ENCODE measurements at places on chromosomes 16 and 17.

GRCh38 chr16:66378741-66379570 lies 12.5 kb downstream of the CDH5 start:
- DNase-seq = no peak

- DNase-seq = no peak
These were observed 18.1 kb upstream of the BAHCC1 start for GRCh38 chr17:81376946-81377714.

DNA sequence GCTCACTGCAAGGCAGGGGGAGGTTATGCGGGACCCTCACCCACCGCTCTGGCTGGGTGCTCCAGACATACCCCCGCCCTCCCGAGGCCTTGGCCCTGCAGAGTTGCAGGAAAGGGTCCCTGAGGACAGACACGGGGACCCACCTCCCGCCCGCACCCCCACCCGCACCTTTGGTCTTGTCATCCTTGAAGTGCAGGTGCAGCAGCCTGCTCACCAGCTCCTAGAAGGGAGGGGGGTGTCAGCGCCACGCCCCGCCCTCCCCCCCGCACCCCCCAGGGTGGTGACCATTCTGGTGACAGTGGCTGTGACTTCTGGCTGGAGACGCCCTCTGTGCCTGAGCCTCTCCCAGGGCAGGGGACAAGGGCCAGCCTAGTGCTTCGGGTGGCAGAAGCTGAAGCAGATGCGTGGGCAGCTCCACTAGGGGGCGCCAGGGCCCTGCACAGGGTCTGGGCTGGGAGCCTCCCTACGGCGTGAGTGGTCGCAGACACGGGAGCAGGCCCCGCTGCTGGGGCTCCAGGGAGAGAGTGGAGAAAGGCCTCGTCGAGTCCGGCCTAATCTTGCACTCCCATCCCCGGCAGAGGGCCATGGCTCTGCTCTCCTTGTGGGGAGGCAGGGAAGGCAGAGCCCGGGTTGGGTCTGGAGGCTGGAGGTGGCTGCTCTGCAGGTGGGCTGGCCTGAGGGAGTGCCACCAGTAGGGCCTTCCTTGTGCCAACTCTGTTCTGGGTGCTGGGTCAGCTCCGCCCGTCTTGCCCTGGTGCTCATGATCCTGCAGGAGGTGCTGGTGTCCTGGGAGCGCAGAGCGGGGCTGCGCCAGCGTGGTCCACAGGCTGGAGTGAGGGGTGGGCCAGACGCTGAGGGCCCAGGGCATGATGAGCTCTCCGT lies 2.7 kb downstream of the CENPX start:
- no peak for DNase-seq

GRCh38 chr16:1745900-1746692 lies 25.2 kb downstream of the NME3 start:
- DNase-seq = no peak

DNA sequence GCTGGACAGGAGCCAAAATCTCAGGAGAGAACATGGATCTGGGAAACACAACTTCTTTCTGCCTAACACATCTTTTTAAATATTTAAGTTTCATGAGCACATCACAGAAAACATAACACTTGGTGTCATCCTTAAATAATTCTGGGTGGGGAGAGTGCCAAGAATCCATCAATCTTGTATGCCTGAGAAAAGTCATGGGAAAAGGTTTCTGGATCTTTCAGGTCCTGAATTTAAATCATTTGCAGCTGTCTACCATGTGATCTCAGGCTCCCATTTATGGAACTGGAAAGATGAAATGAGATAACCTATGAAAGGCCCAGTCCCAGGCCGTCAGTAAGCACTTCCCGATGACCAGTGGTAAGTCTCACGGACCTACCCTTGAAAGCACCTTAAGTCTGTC lies 15.1 kb downstream of the CDH11 start:
- no peak for DNase-seq

DNA sequence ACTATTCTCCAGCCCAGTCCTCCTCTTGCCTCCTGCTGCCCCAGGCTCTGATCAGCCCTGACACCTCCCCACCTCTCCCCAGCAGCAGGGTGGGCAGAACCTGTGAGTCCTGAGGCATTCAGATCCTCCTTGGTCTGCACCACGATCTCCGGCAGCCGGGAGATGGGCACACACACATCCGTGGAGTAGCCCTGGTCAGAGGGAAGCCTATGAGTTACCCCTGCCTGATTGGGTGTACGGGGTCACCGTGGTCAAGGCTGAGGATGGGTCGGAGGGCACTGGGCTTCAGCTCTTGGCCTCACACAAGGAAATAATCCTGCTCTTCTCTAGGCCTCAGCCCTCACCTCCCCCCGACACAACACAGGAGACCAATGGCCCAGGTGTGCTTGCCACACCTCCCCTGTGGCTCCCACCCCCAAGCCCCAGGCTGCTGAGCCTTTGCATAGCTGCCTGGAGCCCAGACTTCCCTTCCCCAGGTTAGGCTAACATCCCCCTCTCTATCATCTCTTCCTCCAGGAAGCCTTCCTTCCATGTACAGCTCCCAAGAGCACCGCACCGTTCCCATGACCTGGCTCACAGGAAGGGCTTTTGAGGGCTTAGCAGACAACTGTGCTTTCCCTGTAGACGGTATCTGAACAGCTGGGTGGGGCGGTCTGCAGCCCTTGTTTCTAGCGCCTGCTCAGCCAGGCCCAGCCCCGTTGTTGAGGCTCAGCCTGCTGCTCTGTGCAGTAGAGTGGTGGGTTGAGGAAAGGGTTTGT lies 3.7 kb downstream of the LDHD start:
- DNase-seq = no peak

GRCh38 chr16:1470481-1471251 lies 4.2 kb downstream of the CLCN7 start:
- DNase-seq = no peak

GRCh38 chr16:16149710-16150116 lies 73.6 kb downstream of the ABCC6 start:
- no peak for DNase-seq

GRCh38 chr17:57808882-57809281 lies 41.0 kb downstream of the MRPS23 start:
- DNase-seq = no peak

GRCh38 chr17:7538891-7539545 lies 9.8 kb upstream of the TNFSF12 start:
- no peak for DNase-seq

GRCh38 chr17:48577946-48578615 lies at the start of gene HOXB4:
Gene HOXB4, minus strand, starts transcription at chr17:48578350. Its CDS starts 31 bp downstream, at chr17:48578319.
- DNase-seq = no peak

DNA sequence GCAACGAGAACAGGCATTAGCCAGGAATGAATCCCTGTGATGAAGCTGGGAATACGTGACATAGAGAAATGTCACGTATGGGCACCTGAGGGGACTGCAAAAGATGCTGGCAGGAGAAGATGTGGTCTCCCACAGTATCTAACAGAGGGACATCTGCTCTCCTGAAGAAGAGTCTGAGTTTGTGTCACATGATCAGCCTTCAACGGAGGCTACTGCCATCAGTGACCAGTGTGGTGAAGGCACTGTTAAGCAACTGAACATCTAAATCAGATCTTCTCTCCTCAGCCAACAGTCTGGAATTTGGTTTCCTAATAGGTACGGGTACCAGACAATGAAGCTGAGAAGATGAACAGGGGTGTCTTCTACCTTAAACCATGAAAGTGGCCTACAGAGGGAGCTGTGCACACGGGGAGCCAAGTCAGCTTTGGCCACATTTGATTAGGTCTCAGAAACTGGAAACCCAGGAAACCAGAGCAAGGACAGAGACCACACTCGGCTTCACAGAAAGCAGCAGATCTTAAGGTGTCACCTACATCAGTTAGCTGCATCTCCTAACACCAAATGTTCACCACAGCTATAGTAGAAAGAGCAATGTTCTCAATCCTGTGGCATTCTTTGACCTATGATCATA lies 41.8 kb downstream of the BRD7 start:
- DNase-seq = no peak

DNA sequence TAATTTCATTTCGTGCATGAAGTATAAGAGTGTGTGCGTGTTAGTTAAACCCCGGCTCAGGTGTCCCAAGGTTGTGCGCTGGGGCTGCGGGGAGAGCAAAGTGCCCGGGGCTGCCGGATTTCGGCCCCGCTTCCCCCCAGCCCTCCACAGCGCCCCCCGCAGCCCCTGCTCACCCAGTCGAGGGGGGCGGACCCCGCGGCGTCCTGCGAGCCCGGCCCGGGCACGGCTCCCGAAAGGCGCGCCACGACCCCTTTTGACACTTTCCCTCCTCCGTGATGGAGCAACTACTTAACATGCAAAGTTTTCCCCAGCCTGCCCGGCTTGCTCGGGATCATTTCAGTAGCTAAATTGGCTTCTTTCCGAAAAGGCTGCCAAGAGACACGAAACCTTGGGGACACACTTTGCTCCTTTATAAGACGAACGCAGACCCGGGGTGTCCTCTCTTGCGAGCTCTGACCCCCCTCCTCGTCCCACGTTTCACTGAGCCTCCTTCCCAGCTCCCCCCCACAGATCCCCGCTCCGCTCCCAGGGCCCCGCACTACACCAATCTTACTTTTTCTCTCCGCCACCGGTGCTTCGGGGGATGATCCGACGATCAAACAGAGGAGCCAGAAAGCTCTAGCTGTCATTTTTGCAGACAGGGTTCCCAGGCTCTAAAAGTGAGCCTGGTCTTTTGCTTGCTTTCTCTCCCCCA lies 552 bp downstream of the C17orf58 start:
- peak; percentile 57 for DNase-seq

DNA sequence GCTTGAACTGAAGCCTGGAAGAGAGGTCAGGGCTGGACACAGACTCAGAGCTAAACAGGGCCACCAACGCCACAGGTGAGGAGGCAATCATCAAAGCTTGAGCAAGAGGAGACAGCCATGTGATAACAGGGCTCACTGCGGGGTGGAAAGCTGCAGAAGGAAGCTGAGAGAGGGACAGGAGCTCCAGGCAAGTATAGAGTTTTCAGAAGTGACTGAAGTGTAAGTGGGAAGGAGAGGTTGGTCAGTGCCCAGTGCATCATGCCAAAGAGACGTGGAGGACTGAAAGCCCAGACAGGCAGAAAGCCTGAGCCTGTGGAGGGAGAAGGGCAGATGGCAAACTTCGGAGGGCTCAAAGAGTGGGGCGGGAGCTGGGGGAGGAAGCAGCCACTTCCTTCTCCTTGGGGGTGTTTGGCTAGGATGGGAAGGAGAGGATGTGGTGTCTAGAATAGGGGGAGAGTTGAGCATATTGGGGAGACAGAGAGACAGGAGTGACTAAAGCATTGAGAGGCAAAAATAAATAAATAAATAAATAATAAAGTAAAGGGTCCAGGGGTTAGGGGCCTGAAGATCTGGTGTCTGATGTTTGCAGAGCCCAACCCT lies 2.6 kb downstream of the KIFC3 start:
- no peak for DNase-seq

- DNase-seq = no peak
These were observed 234.4 kb upstream of the PMFBP1 start for GRCh38 chr16:72406390-72406789.

- peak; percentile 30 for DNase-seq
These were observed 656 bp upstream of the GEMIN4 start for GRCh38 chr17:752620-753219.

DNA sequence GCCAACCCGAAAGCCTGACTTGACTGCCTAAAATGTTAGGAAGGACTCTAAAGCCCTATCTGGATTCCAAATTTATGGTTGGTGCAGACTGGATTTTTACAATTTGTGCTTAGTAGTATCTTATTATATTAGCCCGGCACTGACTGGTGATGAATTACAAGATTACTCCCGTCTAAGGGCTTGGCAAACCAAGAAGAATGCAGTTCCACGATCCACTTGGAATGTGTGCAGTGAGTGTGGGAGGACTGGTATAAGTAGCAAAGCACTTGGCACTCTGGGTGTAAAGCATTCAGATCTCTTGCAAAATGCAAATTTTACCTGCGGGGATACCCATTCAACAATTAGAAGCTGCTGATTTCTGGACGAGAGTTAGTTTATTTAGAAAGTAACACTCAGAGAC lies 539.4 kb downstream of the MAF start:
- no peak for DNase-seq

- peak; percentile 63 for DNase-seq
These were observed 68.1 kb downstream of the GNAO1 start for GRCh38 chr16:56259425-56259779.

DNA sequence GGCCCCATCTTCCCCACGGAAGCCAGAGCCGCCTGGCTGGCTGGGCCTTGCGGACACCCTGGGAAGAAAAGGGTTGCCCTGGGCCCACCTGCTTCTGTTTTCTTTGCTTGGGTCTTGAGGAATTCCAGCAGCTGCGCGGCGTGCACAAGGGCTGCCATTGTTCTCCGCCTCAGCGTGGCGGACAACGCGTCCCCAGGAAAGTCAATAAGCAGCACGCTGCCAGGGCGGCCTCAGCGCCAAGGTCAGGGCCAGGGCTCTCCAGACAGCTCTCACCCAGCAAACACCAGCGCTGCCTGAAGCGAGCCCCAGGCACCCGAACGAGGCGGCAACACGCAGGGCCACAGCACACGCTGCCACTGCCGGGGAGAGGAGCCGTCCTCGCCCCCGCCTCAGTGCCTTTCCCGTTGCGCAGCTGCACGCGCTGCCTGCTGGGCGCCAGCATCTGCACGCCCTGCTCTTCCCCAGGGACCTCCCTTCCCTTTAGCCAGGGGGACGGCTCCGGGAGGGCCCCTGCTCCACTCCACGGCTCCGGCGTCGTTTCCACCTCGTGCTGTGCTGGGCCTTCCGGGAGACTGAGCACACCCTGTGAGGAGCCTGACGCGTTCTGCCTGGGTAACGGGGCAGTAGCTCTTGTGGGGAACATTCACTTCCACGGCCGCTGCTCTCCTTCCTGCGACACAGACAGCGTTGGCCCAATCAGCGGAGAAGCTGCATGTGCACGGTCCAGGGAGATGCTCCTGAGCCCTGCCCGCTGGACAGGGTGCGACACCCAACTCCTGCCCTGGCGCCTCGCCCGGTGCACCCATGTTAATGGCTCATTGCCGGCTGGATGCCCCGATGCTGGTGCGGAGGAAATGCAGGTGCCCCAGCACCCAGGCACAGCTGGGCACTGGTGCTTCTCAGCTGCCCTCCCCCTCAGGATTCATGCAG lies 57.8 kb downstream of the LMF1 start:
- peak; percentile 81 for DNase-seq

DNA sequence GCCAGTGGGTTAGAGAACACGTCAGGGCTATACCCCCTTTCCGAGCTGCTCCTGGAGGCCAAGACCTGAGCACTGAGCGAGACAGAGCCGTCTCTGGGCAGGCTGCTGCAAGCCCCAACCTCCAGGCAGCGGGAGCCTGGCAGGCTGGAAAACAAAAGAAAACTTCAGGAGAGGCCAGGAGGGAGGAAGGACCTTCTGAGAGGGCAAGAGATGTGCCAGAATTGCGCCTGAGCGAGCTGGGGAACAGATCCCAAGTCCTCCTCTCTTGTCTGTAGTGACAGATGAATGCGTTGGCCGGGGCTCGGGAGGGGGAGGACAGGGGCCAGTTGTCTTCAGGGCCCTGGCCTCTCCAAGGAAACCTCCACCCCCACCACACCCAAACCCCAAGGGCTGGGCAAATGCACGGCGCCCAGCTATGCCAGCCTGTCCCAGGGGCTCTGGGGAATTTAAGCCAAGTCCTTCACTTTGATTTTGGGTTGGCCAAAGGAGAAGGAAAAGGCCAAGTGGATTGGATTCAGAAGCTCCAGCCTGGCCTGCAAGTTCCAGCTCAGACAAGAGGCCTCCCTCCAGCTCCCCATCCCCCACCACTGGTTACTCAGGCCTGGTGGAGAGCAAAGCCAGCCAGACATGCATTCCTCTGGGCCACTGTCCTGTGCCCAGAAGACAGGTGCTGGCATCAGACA lies 18.1 kb downstream of the SDK2 start:
- DNase-seq = no peak
